ENCODE measurements at places on chromosomes 11 and 22.

DNA sequence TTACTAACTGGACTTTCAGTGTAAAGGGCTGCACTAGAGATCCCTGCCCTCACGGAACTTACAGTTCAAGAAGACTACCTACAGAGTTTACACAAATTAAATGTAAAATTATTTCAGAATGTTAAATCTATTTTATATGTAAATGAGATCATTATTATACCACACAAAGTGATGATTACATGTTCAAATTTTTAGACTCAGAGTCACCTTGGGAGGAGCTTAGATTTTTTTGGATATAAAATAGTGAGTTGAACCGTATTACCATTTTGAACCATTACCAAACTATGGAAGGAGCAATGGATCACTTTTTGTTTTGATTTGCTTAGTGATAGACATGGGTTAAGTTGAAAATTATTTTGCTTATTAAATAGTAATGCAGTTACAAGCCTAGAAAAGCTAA lies 1.6 kb downstream of the IPO7 start:
- no peak for DNase-seq

- DNase-seq = no peak
These were observed 33.1 kb downstream of the LRFN4 start for GRCh38 chr11:66889960-66890359.

DNA sequence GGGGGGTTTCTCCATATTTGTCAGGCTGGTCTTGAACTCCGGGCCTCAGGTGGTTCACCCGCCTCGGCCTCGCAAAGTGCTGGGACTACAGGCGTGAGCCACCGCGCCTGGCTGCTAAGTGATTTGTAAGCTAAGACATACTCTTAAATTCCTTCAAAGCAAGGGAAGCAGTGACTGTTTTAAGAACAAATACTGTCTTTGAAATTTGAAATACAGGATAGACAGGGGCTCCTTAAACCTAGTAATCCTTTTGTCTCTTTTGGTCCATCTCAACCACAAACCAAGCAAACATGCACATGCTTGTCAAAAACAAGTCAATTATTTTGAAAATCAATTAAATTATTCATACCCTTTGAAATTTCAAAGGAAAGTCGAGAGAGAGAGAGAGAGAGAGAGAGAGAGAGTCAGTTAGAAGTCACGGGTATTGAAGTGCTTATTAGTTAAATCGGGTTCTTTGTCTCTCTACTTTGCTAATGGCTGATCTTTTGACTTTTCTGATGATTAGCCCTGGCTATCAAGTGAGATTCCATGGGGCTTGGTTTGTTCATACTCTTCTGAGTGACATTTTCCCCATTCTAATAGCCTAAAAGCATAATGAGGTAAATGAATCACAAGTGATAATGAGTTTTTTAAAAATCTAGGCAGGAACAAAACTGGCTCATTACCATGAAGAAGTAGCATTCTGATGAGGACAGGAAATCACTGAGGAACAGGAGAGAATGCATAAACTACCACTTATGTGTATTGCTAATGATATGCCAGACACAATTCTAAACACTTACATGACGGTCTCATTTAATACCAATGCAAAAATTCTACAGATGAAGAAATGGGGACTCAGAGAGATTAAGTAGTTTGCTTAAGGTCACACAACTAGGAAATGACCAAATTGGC lies 48.0 kb downstream of the MCHR1 start:
- DNase-seq = no peak

DNA sequence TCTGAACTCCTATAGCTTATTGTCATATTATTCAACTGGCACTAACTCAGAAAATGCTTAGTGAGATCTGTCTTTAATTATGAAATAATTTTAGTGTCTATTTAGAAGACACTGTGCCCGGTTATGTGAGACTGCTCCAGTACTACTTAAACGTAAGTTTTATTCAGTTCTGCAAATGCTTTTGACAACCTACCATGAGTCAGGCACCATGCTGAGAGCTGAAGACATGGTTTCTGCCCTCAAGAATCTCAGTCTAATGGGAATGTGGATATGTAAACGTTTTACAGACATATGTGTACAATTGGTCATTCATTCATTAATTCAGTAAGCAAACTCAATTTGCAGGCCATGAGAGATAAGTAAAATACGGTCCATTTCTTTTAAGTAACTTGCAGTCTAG lies 40.0 kb downstream of the DCUN1D5 start:
- DNase-seq = no peak
